ENCODE measurements at places on chromosomes 2 and 18.

DNA sequence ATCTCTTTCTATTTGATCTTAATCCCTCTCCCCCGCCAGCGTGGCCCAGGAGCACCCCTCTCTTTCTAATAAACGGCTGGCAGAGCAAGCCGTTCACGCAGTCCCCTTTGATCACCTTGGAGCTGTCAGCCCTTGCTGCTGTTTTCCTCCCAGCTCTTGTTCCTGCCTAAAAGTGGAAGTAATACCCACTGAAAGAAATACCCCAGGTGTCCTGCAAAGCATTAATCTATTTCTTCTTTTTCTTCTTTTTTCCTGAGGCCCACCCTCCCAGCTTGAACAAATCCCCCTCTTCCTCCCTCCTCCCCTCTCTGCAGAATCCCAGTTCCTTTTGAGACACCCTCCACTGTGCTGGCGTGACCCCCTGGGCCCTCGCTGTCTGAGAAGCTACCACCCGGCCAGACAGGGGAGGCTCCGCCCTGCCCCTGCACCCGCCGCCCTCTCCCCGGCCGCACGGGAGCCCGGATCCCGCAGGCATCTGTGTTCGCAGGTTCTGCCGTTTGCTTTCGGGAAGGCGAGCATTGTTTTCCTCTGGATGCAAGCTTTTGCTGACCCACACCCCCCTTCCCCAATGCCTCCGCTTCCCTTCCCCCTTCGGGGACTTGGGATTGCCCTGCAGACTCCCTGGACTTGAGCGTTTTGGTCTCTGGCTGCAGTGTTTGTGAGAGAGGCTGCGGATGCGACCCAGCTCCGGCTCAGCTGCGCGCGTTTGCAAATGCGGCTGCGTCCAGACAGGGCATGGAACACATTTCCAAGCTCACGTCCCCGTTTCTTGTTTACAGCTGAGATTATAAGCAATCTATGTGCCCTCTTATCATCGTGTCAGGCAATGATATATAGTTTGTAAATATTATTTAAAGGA is 631.5 kb downstream of the NYAP2 start:
- no peak for DNase-seq

DNA sequence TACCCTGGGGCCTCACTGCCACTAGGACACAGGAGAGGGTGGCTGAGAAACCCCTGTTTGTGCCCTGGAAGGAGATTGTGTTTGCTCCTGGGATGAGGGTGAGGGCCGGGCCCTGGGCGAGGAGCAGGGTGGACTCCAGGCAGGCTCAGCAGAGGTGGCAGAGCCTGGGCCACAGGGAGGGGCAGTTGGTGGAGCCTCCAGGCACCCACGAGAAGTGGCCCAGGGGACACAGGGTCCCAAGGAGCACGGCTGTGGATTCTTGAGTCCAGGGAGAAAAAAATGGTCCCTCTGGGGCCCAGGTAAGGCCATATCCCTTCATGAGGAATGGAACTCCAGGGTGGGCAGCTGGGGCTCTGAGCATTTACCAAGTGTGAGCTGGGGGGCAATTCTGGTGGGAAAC is 8.3 kb downstream of the MAB21L4 start:
- no peak for DNase-seq

GRCh38 chr2:235679471-235679870 is 185.6 kb downstream of the AGAP1 start:
- DNase-seq: no peak

- DNase-seq: no peak
These were observed 21.5 kb upstream of the GALNT3 start for GRCh38 chr2:165815299-165816141.

DNA sequence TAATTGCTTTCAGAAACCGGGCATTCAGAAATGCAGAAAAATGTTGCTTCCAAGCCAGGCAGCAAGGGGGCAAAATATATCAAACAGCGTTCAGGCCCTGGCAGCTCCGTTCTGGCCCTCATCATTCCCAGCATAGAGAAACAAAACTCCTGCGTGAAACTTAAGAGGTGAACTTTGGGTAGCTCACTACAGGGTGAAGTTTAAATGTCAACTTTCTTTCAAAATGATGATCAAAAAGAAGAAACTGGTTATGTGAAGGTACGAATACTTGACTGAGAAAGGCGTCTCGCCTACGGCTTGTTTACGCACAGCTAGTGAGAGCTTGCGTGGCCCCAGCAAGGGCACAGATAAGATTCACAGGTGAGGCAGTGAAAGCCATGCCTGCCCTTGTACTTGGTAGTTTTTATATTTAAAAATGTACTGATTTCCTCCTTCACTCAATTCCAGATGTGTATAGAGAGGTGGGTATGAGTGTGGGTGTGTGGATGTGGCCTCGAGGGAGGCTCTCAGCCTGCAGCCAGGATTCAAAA is 127.5 kb downstream of the NFATC1 start:
- peak; percentile 61 for DNase-seq

- no peak for DNase-seq
These were observed 228.9 kb upstream of the SPOPL start for GRCh38 chr2:138272524-138273195.

DNA sequence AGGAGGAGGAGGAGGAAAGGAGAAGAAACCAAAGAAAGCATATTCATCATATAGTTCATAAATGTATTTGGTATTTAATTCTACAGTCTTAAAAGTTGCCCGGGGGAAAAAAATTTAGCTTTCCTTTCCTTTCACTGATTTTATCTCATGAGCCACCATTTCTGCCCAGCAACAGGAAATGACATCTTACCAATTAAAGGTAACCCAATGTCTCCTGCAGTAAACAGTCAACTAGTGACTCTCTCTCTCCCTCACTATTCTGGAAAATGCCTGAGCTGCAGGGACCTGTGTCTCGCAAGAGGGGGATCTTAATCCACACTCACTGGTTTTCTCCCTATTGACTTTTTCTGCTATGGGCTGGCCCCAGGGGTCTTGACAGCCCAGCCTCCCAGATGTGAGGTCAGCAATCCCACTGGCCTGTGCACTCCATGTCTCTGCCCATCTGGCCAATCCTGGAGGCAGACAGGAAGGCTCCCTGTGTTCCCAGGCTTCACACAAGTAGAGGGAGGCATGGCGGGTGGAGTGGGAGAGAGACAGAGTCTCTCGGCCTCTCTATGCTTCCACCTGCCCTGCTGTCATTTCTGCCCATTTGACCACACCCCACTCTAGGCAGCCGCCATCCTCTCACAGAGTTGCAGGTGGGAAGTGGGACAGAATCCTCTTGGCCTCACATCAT is 85.4 kb upstream of the CABLES1 start:
- no peak for DNase-seq

DNA sequence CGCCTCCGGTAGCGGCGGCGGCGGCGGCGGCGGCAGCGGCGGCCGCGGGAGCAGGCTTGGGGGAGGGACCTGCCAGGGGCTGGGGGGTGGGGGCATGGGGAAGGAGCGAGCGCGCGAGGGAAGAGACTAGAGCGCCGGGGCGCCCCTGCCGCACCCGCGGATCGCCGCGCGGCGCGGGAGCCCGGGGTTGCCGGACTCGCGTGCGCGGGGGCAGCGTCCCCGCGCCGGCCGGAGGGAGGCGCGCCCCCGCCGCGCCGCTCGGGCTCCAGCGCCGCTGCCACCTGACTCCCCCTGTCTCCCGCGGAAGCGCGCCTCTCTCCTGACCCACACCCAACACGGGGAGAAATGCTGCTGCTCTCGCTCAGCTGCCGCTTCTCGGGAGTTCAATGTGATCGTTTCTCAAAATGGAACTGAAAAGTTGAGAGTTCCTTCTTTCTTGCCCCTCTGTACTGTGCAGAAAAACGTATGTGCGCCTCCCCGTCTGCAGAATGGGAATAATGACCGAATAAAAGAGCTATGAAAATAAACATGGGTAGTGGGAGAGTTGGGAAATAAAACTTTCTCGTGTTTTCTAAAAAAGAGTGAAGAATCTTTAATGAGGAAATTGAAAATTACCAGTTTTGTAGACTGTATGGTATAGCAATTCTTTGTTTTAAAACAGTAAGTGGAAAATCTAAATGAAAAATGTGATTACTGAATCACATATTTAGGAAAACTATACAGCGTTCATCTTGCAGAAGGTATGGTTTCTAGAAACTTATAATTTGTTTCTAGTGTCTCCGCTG is 455 bp upstream of the TLK1 start:
- peak; percentile 49 for DNase-seq

DNA sequence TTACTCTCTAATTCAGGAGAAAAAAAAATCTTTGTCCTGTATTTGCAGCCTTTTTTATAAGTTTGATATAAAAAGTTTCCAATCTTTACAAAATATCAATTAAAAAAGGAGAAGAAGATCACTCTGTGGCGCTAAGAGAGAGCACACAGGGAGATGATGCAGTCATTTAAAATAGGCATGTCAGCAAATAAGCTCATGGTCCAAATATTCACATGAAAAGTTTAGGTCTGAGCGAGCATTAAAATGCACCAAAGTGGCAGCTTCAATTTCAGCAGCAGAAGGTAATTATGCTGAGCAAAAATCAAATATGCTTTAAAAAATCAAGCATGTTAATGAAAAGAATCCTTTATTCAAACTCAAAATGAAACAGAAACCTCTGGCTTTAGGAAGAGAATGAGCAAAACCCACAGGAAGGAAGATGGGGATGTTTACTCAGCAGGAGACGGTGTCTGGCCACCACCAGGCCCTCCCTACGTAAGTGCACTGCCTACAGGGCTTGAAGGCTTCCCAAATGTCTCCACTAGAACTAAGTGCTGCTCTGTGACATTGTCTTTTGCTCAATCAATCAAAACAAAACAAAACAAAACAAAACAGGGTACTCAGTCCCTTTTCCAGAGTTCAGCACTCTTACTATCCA is 120.4 kb downstream of the L3MBTL4 start:
- no peak for DNase-seq

- DNase-seq: no peak
These were observed 60.5 kb downstream of the INSIG2 start for GRCh38 chr2:118148809-118149208.

Measured in effector CD4-positive, alpha-beta T cell (primary cell).